GM04503 (cell line): ENCODE measurements at places on chromosomes 16 and 17.

GRCh38 chr17:2624292-2624731, 30.9 kb downstream of the PAFAH1B1 start:
- DNase-seq: no peak

DNA sequence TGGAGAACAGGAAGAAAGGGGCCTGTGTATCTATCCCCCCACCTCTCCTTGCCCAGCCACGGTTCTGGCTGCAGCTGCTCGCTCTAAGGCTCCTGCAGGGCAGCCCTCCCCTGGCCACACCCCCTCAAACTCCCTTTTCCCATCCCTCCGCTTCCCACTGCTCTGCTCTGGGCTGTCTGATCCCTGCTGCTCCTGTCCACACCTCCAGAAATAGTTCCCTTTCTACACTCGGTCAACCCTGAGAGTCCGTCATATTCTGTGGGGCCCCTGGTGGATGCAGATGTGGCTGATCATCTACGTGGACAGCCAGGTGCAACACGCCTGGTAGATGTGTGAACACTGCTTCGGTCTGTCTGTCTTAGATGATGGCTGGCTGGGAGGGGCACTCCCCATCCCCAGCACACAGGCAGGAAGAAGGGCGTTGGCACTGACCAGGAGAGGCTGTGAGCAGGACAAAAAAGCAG, 19.3 kb upstream of the KRT19 start:
- DNase-seq: no peak

DNA sequence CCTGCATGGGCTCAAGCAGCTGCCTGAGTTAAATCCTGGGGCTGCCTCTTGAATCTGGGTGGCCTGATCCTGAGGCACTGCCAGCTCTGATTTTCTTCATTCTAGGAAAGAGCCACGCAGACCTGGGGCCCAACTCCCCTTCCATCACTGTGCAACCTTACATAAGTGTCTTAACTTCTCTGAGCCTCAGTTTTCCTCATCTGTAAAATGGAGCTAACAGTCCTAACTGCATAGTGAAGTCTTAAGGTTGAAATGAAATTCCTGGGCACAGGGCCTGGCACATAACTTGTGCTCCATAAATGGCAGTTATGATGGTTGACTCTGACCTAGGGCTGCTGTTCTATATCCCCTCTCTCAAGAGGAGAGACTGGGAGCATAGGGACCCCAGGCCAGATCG, 236.6 kb downstream of the GSG1L start:
- no peak for DNase-seq

DNA sequence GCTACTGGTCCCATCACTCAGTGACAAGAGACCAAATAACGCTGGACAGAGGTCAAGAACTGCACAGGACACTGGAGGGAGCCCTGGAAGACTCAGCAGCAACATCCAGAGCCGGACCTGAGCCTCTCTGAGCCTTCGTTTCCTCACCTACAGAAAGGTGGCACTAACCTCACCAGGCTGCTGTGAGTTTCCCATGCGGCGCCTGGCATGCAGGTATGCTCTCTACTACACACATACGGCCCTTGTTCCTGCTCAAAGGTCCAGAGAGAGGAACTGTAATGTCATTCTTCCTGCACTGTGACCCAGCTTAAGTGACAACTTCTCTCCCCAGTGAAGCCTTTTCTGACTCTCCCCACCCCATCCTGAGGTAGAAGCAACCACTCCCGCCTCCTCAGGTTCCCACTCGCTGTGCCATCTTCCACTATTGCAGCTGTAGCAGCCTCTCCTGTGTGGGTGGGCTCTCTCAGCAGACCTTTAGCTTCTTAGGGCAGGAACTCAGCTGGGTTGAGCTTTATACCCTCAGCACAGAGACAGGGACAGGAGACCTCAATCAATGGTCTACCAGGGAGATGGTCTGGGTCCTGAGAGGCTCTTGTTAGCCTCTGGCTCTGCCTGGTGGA, 43.9 kb upstream of the SREBF1 start:
- no peak for DNase-seq

DNA sequence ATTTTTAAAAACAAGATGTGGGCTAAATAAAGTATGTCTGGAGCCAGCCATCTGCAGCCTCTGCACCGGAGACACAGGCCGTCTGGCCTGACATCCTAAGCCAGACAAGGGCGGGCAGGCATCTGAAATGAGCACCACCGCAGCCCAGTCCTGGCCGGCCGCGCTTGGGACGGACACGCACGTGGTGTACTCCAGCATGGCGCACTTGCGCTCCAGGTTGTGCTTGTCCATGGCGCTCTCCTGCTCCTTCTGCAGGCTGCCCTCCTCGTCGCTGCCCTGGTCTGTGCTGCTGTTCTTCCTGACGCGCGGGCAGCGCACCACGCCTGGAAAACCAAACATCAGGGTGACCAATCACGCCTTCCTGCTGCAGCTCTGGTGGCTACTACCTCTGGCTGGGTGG, 60.3 kb downstream of the GTF3C1 start:
- DNase-seq: no peak

GRCh38 chr16:67474551-67475455, 6.2 kb downstream of the ATP6V0D1 start:
- no peak for DNase-seq

- DNase-seq: no peak
Measured at GRCh38 chr17:17221329-17221728, 15.2 kb upstream of the PLD6 start.

- peak; percentile 50 for DNase-seq
Measured at GRCh38 chr16:67563708-67564468, 1.6 kb downstream of the CTCF start.

DNA sequence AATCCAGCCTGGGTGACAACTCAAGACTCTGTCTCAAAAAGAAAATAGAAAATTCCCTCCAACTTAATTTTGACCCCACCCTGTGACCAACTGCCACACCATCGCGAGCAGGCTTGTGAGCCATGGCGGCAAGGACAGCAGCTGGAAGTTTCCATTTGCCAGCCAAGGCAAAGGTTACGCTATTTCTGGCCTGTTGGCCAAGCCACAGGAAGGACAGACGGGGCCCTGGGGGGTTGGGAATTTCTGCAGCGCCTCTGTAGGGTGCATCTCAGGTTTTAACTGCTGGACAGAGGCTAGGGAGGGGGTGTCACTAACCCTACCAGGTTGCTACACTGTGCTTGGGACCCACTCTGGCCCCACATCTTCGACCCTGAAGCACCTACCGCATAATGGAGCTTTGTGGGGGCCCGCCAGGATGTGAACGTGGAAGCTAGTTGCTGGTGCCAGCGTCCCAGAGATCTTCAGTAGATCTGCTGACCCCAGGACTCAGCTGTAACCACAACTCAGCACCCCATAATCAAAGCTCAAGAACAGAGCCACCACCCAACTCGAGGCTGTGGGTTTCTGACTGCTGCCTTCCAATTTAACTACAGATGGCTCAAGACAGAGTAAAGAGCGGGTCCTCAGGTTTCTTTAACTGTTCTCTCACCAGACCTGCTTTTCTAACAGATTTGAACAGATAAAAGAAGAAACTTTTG, 10.9 kb downstream of the KIFC3 start:
- DNase-seq: no peak

DNA sequence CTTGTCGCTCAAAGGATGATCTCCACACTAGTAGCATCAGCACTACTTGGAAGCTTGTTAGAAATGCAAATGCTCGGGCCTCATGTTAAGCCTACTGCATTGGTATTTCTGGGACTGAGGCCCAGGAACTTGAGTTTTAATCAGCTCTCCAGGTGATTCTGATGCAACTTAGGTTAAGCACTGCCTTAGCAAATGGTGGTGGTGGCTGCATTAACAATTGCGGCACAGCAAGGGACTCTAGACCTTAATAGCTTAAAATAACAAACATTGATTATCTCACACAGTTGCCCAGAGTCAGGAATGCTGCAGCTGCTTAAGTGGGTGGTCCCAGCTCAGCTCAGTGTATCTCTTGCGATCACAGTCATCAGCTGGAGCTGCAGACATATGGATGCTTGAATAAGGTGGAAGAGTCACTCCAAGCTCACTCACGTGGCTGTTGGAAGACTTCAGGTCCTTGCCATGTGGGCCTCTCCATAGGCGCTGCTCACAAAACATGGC, 25.8 kb downstream of the HS3ST3A1 start:
- DNase-seq: no peak

DNA sequence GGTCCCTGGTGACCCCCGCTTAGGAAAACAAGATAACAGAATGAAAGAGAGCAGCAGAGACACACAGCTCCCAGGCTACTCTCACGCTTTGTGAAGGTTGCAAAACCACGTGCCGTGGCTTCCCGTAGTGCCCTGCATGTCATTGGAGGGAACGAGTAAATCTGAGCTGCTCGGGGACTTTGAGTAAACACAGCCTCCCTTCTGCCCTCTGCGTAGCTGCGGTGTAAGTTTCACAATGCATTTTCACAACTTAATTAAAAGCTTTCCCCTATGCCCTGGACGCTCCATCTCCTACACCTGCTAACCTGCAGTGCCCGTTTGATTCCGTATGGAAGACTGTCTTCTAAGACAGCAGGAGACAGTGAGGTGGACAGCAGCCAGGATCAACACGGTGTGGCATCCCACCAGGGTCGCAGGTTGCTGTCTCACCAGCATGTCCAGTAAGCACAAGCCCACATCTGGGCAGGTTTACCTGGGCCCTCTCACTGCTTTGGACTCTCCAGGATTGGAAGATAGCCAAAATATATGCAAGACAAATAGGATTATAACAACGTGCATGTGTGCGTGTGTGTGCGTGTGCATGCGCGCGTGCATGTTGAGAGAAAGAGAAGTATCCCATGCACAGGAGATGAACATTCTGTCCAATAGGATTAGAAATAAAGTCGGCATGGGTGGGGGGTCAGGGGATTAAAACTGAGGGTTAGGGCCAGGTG, 116.4 kb upstream of the RCVRN start:
- no peak for DNase-seq

- DNase-seq: no peak
Measured at GRCh38 chr16:57619606-57620334, 8.7 kb upstream of the ADGRG1 start.

DNA sequence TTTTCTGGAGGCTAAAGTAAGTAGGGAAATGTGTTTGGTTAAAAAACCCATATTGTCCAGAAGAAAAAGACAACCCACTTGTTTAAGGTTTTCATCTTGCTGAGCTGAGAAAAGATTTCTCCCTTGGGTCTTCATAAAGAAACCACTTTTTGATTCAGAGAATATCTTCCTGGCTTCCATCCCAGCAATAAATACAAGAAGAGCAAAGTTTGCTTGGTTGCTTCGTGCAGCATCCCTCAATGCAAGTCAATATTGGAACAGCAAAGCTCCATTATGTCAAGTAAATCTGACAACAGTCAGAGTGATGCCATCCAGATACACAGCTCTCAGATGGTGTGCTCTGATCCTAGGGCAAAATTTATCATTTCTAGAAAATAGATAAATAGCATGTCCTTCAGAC, 118.9 kb upstream of the PIRT start:
- no peak for DNase-seq

DNA sequence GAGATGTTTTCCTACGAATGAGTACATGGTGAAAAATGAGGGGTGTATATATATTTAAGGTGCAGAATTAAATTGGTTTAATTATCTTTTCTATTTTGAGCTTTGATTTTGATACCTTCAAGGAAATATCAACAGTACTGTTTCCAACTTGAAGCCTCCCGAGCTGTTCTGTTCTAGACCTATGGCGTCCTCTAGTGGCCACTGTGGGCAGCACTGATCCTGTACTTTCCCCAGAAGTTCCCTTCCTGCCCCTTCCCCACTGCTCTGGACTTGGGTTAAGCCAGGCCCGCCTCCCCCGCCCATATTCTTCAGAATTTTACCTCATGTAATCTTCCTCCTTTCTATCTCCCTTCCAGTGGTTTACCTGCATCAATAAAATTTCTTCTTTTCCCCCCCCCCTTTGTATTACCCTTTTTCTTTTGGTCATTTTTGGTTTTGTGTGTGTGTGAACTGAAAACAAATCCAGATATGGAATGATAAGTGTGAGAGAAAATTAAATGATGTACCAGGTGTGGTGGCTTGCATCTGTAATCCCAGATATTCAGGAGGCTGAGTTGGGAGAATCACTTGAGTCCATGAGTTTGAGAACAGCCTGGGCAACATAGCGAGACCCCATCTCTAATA, 1643.5 kb downstream of the TP53TG3F start:
- no peak for DNase-seq

DNA sequence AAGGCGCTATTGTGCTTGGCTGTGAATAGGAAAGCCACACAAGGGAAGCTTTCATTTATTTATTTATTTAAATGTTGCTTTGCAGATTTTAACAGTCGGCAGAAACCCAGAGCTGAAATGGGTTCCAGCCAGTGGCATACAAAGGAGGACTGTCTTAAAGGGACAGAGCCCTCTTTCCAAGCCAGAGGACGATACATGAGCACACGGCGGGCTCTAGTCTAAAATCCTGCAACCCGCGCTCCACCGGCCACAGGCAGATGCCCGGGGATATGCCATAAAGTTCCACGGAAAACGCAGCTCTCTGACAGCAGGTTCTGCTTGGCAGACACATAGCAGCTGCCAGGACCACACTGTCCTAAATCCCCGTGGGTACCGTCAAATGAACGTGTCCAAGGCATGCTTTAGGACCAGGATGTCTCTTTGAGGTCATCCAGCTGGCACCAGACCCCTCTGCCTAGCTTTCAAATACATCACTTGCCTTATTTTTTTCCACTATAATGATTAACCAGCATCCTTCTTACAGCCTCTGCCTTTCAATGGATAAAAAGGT, 64.6 kb downstream of the CYTH1 start:
- DNase-seq: no peak
